ENCODE measurements at places on chromosomes 16 and 17.
A peak's percentile ranks its signal among the peaks of the same experiment; 100 is the strongest.

DNA sequence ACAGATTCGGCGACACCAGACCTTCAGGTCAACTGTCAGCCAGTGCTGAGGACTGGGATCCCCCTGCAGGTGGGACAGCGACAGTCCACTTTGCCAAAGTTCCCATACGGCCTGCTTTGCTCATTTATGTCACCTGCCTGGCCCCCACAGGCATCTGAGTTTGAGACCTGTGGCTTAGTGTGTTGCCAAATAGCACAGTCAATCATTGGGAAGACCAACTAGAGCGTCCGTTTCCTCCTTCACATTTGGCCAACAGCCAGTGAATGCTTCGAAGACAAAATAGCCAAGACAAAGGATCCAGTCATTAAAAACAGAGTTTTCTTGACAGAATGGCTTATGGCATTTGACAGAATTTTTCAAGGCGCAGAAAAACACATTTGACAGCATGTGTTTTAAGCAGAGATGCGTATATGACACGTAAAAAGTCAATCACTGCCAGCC, 113.8 kb downstream of the ABCC12 start:
- no peak for DNase-seq

- DNase-seq: no peak
Measured at GRCh38 chr17:8055851-8056231, 17.0 kb downstream of the ALOX15B start.

- no peak for DNase-seq
Measured at GRCh38 chr17:44499722-44500121, 3.5 kb downstream of the GPATCH8 start.

- DNase-seq: no peak
Measured at GRCh38 chr17:11742886-11743285, 144.6 kb downstream of the DNAH9 start.

- no peak for DNase-seq
Measured at GRCh38 chr16:57622361-57623250, 5.8 kb upstream of the ADGRG1 start.

DNA sequence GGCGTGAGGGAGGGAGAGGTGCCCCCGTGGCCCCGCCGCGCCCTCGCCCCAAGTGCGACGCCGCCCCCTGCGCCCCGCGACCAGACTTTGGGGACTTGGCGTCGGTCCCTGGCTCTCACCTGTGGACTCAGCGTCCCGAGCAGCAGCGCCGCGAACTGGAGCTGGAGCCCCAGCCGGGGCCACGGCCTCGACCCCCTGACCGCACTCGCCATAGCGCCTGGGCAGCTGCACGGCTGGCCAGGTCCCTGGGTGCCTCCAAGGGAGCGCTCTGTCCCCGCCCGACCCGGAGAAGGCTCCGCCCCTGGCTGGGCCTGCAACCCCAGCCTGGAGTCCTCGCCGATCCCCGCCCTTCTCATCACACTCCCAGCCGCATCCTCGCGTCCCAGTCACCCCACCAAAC, at the start of gene ERN2:
ERN2 (minus strand) TSS at position 247 of the 400 bp plus-strand sequence; CDS start at position 212, 35 bp downstream.
- no peak for DNase-seq

DNA sequence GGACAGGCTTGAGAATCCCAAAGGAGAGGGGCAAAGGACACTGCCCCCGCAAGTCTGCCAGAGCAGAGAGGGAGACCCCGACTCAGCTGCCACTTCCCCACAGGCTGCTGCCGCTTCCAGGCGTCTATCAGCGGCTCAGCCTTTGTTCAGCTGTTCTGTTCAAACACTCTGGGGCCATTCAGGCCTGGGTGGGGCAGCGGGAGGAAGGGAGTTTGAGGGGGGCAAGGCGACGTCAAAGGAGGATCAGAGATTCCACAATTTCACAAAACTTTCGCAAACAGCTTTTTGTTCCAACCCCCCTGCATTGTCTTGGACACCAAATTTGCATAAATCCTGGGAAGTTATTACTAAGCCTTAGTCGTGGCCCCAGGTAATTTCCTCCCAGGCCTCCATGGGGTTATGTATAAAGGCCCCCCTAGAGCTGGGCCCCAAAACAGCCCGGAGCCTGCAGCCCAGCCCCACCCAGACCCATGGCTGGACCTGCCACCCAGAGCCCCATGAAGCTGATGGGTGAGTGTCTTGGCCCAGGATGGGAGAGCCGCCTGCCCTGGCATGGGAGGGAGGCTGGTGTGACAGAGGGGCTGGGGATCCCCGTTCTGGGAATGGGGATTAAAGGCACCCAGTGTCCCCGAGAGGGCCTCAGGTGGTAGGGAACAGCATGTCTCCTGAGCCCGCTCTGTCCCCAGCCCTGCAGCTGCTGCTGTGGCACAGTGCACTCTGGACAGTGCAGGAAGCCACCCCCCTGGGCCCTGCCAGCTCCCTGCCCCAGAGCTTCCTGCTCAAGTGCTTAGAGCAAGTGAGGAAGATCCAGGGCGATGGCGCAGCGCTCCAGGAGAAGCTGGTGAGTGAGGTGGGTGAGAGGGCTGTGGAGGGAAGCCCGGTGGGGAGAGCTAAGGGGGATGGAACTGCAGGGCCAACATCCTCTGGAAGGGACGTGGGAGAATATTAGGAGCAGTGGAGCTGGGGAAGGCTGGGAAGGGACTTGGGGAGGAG, at the start of gene CSF3:
CSF3 (plus strand) TSS at position 436 of the 993 bp plus-strand sequence; CDS start at position 471, 35 bp downstream.
- peak; percentile 17 for DNase-seq

- DNase-seq: no peak
Measured at GRCh38 chr16:73089420-73089819, 41.5 kb upstream of the ZFHX3 start.

DNA sequence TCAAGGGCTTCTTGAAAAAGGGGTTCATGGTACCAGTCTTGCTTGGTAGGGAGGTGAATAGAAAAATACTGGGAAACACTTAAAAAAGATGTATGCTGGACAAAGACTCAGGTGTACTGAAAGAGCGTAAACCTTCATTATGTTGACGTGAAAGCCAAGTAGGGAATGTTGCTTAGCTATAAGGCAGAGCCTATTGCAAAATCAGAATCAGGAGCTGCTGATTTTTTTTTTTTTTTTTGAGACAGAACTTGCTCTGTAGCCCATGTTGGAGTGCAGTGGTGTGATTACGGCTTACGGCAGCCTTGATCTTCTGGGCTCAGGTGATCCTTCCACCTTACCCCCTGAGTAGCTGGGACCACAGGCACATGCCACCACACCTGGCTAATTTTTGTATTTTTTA, 3.9 kb downstream of the TMEM94 start:
- no peak for DNase-seq

DNA sequence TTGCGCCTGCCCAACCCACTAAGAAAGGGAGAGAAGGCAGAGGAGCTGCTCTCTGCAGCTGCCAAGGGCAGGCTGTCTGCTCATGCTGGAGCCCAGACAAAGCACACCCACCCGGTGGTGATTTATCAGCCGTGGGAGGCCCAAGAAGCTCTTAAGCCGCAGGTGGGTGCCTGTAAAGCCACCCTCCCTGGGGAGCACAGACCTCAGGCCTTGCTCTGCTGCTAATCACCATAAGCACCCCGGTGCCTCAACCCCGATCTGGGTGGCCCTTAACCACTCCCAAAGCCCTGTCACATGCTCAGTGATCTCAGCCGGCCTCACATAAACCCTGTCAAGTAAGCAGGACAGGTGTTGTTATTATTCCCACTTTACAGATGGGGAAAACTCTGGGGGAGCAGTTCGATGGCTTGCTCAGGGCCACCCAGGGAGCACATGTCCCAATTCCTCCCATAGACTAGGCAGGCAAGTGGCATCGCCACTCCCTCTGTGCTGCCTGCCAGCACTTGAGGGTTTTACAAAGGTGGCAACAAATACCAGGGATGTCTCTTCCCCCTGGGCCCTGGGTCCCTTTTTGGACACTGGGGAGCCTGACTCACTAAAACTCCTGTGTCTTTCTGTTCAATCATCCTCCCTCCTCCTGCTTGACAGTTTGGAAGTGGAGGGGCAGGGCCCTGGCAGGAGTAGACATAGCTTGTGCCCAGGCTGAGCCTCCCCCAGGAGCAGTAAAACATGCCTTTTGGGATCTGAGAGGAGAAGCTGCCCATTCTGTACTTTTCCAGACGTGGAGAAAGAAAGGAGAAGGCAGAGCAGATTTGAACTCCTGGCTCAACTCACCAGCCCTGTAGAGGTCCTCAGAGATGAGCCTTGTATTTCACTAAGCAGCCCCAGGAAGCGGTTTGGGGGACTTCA, 299.3 kb downstream of the SOX9 start:
- DNase-seq: no peak

DNA sequence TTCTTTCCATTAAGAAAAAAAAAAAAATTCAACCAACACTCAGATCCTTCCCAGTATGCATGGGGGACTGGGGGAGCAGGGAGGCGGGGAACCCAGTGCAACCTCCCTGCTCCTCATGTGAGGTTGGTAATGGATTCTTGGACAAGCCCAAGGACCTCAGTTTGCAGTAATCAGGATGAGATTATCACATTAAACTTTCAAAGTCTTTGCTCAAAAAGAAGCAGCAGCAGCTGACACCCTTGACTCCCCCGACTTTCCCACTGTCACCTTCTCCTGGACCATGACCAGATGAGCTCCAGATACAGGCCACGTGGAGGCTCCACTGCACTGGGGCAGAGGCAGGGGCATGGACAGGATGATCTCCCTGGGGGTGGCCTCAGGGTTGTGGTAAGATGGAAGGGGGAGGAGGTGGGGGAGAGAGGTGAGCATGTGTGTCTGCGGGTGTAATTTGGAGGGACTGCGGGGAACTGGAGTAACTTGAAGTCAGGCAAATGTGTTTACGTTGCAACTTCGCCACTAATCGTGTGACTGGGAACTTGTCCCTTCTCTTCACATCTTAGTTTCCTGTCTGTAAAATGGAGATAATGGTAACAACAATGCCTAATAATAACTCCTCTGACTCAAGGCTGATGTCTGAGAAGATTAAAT, 19.8 kb downstream of the ZNF385C start:
- DNase-seq: no peak

DNA sequence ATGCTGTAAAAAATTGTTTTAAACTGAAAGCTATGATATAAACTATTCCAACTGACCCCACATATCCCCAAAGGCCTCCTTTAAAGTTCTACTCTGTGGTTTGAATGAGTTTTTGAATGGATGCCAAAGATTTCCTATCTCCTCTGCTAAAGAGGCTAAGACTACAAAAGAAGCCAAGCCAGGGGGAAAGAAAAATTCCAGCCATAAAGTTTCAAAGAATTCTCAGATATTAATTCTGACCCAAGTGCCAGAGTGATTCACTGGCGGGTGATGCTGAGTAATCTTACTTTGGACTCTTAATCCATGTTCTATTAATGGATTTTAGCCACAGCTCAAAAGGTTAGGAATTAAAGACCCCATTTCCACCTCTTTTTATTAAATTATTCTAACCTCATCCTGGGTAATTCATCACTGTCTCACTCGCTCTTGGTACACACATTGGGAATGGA, 60.7 kb downstream of the HS3ST3A1 start:
- DNase-seq: no peak

GRCh38 chr16:68328860-68329390, 18.1 kb downstream of the PRMT7 start:
- DNase-seq: no peak

- DNase-seq: no peak
Measured at GRCh38 chr17:11503308-11504035, 94.8 kb upstream of the DNAH9 start.
